Suprapubic skin (tissue), 4 donors: ENCODE measurements at places on chromosomes 12 and 14. TPM values are rescaled to one million over a fixed set of nuclear protein-coding genes. Genes with fewer than 3 reads are reported as not detected.

The NPFF gene
- total RNA-seq = not detected

The GZMB gene
- total RNA-seq = not detected

The VDR gene
- total RNA-seq = 36.7 TPM

The GPR132 gene
- total RNA-seq = 1.7 TPM

The JDP2 gene
- 72.7 TPM for total RNA-seq

The SHMT2 gene
- 70.9 TPM for total RNA-seq

The ALDH6A1 gene
- 25.7 TPM for total RNA-seq

The CCDC60 gene
- total RNA-seq = not detected

The ST8SIA1 gene
- 14.4 TPM for total RNA-seq

The COL2A1 gene
- total RNA-seq = not detected

The KCNK10 gene
- not detected for total RNA-seq

The ADCY6 gene
- total RNA-seq = 11.2 TPM

The SLC10A1 gene
- not detected for total RNA-seq

The CNTN1 gene
- total RNA-seq = 5.9 TPM

The PTGER2 gene
- total RNA-seq = 0.55 TPM

The CIDEB gene
- 31.9 TPM for total RNA-seq

The MYO1H gene
- not detected for total RNA-seq

The RITA1 gene
- 21.7 TPM for total RNA-seq

The TEX52 gene
- total RNA-seq = not detected

The SINHCAF gene
- 51.9 TPM for total RNA-seq

The GALNT4 gene
- total RNA-seq = 4.7 TPM

The SYNE3 gene
- total RNA-seq = 9.3 TPM

The ASB2 gene
- total RNA-seq = 0.79 TPM
